ENCODE measurements at places on chromosomes 6 and 20.

- no peak for DNase-seq
These were observed 795.9 kb downstream of the MAFB start for GRCh38 chr20:39893003-39893685.

DNA sequence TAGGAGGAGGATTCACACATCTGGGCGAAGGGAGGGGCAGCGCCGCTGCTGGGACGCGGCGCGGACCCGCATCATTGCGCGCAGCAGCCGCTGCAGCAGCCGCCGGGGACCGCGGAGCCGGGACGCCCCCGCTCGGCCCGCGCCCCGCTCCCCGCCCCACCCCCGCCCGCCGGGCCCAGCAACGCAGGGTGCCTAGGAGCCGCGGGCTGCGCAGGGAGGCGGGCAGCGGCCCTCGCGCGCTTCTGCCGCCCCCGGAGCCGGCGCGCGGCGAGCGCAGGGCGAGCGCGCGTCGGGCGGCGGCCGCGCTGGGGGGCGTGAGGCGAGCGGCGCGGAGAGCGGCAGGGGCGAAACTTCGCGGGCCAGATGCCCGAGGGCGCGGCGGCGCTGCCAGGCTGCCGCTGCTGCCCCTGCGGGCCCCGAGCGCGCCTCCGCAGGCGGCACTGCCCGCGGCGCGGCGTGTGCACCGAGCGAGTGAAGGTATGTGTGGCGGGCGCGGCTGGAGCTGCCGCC is at the start of gene NKAIN2:
TSS of gene NKAIN2 (plus strand) at position 362 of the 510 bp plus-strand sequence.
- DNase-seq: no peak

DNA sequence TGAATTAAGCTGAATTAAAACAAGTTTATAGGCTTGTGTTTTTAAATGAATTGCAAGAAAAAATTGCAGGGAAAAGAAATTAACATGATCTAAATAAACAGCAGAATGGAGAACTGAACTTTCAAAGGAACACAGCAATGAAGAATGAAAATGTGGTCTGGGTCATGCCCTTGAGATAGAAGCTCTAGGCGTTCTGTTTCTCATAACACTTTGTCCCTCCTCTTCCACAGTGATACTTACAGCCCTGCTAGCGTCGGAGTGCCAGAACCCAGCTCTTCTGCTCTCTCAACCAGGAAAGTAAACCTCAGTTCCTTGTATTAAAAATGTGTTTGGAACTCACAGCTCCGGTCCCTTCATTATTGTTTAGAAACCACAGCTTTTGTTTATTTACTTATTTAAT is 11.4 kb downstream of the HMGCLL1 start:
- DNase-seq: no peak

DNA sequence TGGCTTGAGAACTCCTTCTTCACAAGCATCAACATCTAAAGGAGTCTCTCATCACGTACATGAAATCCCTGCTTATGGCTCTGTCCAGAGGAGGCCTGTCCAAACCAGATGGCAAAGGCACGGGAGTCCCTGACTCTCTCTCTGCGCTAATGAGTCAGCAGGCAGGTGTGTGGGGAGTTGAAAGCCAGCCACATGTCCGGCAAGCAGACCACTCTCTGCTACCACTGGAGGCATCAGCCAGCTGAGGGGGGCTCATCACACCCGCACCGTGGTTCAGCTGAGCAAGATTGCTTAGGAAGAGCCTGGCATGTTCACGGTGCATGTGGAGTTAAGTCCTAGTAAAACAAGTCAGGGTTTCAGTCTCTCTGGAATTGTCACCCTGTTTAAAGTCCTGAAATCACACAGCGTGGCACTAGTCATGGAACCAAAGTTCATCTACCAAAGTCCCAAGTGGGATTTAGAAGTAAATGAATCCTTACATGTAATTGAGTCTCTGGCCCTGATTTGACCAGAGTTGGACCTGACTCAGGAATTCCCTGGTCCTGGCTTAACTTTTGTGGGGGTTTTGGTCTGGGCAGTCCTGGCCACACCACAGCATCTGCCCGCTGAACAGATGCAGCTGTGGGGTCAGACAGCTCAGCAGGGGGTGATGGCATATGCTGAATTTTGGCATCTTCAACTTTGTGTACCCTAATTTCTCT is 155.2 kb upstream of the RIN2 start:
- DNase-seq: no peak

DNA sequence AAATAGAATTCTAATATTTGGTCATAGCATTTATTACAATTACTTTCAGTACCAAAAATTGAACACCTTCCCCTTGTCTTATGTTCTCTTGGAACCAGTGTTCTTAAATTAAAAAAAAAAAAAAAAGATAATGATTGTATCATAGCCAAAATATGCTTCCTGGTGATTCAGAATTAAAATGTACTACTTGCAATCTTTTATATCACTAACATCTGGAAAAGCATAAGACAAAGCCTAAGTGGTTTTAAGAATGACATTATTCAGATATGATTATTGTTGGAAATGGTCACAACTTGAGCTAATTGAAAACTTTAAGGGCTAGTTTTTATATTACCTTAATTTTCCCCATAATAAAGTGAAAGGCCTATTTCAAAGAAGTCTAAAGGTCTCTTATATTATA is 493.3 kb upstream of the MARCKS start:
- DNase-seq: no peak

- no peak for DNase-seq
These were observed 51.7 kb upstream of the HINT3 start for GRCh38 chr6:125904871-125905270.

- DNase-seq: no peak
These were observed 73.0 kb upstream of the ATXN1 start for GRCh38 chr6:16834242-16834641.

- DNase-seq: no peak
These were observed 35.0 kb upstream of the NELFCD start for GRCh38 chr20:58945965-58946631.

DNA sequence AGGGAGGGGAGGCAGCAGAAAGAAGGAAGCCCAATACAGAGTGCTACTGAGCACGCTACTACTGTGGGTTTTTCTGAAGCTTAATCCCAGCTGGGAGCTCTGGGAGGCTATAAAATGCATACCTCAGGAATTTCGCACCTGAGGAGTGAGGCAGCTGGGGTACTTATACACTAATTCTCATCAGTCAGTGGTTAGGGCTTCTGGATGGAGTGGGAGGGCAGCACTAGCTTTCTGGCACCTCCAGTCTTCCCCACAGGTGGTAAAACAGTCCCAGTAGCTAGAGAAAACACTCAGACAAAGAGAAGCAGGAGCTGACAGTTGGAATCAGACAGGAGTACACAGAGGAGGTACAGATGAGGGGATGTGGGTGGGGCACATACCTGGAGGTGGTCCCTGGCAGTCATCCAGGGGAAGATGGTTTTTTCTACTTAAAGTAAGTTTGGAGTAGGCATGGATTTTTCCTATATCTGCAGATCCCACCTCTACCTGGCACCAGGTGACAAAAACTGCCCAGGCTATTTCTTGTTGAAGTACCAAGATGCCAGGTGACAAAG is 37.8 kb downstream of the CPXM1 start:
- DNase-seq: no peak

DNA sequence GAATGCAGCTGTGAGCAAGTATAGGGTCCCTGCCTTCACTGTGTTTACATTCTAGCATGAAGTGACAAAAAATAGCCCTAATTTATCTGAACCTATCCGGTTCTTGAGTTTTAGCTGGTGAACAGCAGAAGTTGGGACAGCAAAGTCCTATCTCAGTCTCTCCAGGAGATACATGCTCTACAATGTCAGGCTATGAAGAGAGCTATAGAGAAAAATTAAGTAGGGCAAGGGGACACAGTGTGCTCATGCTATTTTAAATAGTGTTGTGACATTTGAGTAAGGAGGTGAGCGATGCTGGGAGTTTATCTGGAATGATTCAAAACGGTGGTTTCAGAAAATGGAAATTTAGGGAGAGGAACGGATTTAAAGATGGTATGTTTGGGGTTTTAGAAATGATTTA is 20.4 kb downstream of the SRPK1 start:
- no peak for DNase-seq

DNA sequence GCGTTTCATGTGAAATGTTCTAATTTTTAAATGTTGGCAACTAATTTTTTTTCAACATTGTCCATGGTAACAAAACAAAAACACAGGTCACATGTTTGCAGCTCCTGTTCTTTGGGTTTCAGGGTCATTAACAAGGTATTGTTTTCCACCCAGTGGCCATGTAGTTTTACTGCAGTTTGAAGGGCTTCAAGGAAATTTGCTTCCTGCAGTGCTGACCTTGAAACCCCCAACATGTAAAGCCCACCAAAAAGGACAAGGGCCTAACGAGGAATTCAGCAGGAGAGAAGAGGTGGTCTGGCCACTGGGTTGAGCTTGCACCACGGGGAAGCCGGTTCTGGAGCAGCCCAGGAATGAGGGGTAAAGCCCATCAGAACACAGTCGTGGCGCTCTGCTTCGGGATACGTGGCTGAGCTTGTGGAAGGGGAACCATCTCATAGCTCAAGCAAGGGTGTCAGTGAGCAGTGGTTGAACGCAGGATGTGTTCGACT is 13.9 kb upstream of the KLHL31 start:
- no peak for DNase-seq

Measured in anterior cingulate cortex (tissue), 58 donors.